Ovary (tissue), 10 donors: ENCODE measurements at places on chromosomes 13 and 19. TPM values are rescaled to one million over a fixed set of nuclear protein-coding genes. Genes with fewer than 3 reads are reported as not detected.

Gene AMER2
- total RNA-seq = 0.05 TPM

Gene NPHS1
- 1.0 TPM for total RNA-seq

Gene CCDC169
- 0.50 TPM for total RNA-seq

Gene TUBA3C
- not detected for total RNA-seq

Gene PCDH20
- 3.3 TPM for total RNA-seq

Gene HSPB6
- total RNA-seq = 276 TPM

Gene SHC2
- 3.6 TPM for total RNA-seq

Gene LATS2
- 17.2 TPM for total RNA-seq

Gene ZNF20
- total RNA-seq = 1.7 TPM

Gene CCL25
- total RNA-seq = not detected
